ENCODE measurements at places on chromosomes 4 and X.

DNA sequence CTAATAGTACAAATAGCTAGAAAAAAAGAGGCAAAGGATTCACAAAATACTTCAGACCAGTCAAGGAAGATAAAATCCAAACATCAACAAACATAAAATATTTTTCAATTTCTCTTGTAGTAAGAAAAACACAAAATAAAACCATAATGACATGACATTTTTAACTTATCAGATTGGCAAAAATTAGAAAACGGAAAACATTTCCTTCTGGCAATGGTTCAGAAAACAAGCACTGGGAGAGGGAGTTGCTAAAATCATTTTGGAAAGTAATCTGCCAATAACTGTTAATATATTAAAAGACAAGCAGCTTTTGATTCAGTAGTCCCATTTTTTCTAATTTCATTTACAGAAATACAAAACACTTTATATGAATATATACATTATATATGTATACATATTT is 26.1 kb downstream of the TKTL2 start:
- no peaks in the 10 kb centered on the region for H3K36me3 ChIP-seq
- peaks cover 5% of the 10 kb centered on the region for H3K4me1 ChIP-seq
- no peak overlapping the region for H3K27ac ChIP-seq
- no peak overlapping the region for H3K4me3 ChIP-seq
- no peak for DNase-seq

DNA sequence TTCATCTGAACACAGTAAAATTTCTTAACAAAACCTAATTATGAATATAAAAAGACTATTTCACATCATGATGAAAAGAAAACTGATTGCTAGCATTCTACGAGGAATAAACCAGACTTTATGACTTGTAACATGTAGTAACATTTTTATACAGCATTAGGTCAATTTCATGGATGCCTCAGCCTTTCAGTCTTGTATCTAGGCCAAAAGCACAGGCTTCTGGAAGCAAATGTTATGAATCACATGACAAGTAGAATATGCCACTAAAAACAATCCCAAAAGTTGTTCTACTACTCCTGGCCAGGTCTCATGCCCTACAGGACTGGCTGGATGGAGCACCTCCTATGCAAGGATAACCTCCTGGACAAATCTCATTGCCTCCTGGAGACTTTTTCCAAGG is 101.2 kb downstream of the ARHGAP6 start:
- H3K27me3 ChIP-seq: no peaks in the 10 kb centered on the region
- no peaks in the 10 kb centered on the region for H3K36me3 ChIP-seq
- no peaks in the 10 kb centered on the region for H3K4me1 ChIP-seq
- no peak overlapping the region for H3K27ac ChIP-seq
- no peak overlapping the region for H3K4me3 ChIP-seq

GRCh38 chrX:15882704-15883539 is 28.3 kb upstream of the AP1S2 start:
- no peaks in the 10 kb centered on the region for H3K27me3 ChIP-seq
- no peaks in the 10 kb centered on the region for H3K4me1 ChIP-seq
- H3K36me3 ChIP-seq: no peaks in the 10 kb centered on the region
- no peak for DNase-seq
- no peak overlapping the region for H3K27ac ChIP-seq

- no peaks in the 10 kb centered on the region for H3K4me1 ChIP-seq
- H3K27ac ChIP-seq: no peak overlapping the region
- DNase-seq: no peak
- H3K4me3 ChIP-seq: no peak overlapping the region
- H3K36me3 ChIP-seq: no peaks in the 10 kb centered on the region
- H3K27me3 ChIP-seq: no peaks in the 10 kb centered on the region
These were observed 592.4 kb downstream of the ACTRT1 start for GRCh38 chrX:127459790-127460189.

GRCh38 chrX:39381422-39381821 is 580.2 kb downstream of the MID1IP1 start:
- no peaks in the 10 kb centered on the region for H3K36me3 ChIP-seq
- peaks cover 12% of the 10 kb centered on the region for H3K27me3 ChIP-seq
- H3K4me1 ChIP-seq: no peaks in the 10 kb centered on the region
- DNase-seq: no peak

DNA sequence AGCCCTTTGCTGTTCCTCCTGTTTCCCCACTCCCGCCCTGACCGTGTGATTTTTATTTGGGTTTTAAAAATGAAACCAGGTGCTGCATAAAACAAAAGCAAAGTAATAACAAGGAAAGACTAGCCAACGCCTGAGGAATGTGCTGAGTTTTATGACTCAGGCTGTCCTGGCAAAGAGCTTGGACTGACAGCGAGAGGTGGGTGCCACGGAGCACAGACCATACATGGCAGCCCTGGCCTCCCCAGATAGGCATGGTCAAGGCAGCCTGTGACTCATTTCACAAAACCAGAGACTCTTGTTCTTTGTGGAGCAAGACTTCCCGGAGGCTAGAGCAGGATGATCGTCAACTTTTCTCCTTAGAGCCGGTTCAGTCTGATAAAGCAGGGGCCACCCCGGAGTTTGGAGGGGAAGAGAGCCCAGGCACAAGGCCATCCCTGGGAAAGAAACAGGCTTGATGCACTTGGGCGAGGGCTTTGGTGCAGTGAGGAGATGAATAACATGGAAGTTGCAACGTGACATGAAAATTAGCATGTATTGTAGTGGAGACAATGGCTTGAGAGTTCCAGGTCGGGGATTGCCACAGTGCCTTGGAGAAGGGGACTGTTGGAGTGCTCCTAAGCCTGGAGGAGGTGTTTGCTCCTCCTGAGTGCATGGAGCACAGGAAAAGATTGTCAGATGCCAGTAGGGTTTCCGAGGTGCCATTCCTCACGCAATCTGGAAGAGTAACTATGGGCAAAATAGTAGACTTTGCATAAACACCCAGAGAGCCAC is 54.8 kb downstream of the C4orf51 start:
- DNase-seq: no peak
- H3K36me3 ChIP-seq: no peaks in the 10 kb centered on the region
- H3K27ac ChIP-seq: 0 out of 2 replicates have a peak overlapping the region, but pooled peaks have one; percentile 4

DNA sequence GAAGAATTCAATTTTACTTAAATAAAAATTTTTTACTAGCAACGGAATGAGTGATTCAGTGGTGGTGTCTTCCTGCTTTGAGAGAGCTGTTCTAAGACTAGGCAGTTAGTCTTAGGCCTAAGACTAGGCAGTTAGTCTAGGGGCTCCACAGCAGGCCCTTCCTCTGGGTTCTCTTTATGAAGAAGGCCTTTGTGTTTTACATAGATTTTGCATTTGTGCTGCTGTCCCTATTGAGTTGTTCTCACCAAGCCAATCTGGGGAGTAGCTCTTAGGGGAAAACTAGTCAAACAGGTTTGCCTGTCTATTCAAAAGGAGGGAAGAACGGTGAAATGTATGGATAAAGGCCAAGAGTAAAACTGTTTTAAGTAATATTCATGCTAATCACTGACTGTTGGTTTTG is 7.6 kb downstream of the UGT8 start:
- peaks cover 6% of the 10 kb centered on the region for H3K4me1 ChIP-seq
- no peak overlapping the region for H3K4me3 ChIP-seq
- no peaks in the 10 kb centered on the region for H3K27me3 ChIP-seq
- peak; percentile 32 for DNase-seq
- no peaks in the 10 kb centered on the region for H3K36me3 ChIP-seq
- H3K27ac ChIP-seq: no peak overlapping the region

- H3K36me3 ChIP-seq: no peaks in the 10 kb centered on the region
- H3K4me3 ChIP-seq: no peak overlapping the region
- no peak overlapping the region for H3K27ac ChIP-seq
These were observed 641.8 kb downstream of the FSTL5 start for GRCh38 chr4:161522031-161522430.

DNA sequence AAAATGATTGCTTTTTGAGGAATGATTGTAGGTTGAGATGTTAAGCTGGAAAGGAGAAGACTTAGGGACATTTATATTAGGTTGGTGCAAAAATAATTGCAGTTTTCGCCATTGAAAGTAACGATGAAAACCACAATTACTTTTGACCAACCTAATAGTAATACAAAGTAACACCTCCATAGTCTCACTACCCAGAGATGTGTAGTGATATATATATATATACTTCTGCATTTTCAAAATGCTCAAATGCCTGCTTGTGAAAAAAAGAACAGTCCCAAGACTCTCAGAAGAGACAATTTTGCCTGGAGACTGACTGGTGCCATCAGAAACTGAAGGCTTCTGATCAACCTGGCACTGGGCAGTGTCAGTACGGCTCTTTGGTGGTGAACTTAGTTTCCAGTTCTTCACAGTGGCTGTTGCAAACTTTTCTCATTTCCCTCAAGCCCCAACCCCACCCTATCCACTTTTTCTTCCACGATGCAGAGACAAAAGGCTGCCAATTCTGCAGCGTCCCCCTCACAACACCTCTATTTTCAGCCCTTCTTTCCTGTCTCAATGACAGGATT is 35.1 kb upstream of the TAPT1 start:
- no peaks in the 10 kb centered on the region for H3K36me3 ChIP-seq
- H3K4me3 ChIP-seq: no peak overlapping the region
- no peak for DNase-seq
- no peaks in the 10 kb centered on the region for H3K4me1 ChIP-seq
- H3K27me3 ChIP-seq: no peaks in the 10 kb centered on the region

DNA sequence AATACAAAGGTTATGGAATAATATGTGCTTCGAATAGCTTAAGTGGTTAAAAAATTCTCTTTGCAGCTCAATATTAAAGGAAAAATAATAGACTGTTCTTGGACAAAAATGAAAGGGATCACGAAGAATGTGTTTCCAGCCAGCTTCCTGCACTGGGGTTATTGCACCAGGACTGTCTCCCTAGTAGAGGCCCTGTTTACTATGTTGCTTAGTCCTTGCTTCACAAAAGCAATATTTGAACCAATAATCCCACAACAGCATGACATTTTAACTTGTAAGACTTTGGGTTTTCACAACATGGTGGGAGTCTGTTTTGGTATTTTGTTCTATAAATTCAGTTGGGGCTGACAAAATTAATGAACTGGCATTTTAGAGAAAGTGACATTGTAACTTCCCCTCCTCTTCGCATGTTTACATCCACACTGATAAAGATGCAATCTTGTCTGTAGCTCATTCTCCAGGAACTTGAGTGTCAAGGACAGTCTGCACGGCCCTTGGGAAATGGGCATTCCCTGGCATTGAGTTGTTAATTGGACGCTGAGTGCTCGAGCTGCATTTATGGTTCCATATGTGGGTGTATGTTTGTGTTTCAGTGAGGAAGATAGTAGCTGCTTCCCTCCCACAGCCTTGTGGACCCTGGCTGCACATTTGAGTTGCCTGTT is 39.0 kb downstream of the SHROOM2 start:
- H3K27me3 ChIP-seq: no peaks in the 10 kb centered on the region
- peaks cover 10% of the 10 kb centered on the region for H3K4me1 ChIP-seq
- no peaks in the 10 kb centered on the region for H3K36me3 ChIP-seq
- no peak overlapping the region for H3K4me3 ChIP-seq
- no peak for DNase-seq

GRCh38 chr4:118798658-118799057 is 37.3 kb downstream of the SEC24D start:
- no peak overlapping the region for H3K4me3 ChIP-seq
- no peak overlapping the region for H3K27ac ChIP-seq
- H3K36me3 ChIP-seq: peaks cover 7% of the 10 kb centered on the region
- no peaks in the 10 kb centered on the region for H3K4me1 ChIP-seq
- no peaks in the 10 kb centered on the region for H3K27me3 ChIP-seq

DNA sequence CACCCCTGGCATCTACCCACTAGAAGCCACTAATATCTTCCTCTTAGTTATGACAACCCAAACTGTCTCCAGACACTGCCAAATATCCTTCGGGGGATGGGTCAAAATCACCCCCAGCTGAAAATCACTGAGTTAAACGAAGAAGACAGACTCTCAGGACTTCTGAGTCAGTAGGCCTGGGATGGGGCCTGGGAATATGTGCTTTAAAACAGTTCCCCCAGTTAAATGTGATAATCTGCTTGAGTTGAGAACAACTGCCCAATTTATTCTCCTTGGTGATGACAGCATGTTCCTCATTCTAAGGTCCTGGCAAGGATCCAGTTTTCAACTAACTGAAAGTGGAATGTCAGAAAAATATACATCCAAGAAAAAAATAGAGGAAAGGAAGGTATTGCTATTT is 52.4 kb downstream of the CBLL2 start:
- no peaks in the 10 kb centered on the region for H3K4me1 ChIP-seq
- H3K27ac ChIP-seq: no peak overlapping the region
- H3K36me3 ChIP-seq: no peaks in the 10 kb centered on the region
- H3K27me3 ChIP-seq: no peaks in the 10 kb centered on the region
- no peak for DNase-seq

GRCh38 chr4:149549911-149550310 is 265.7 kb downstream of the IQCM start:
- no peak for DNase-seq
- H3K36me3 ChIP-seq: no peaks in the 10 kb centered on the region
- no peak overlapping the region for H3K4me3 ChIP-seq

DNA sequence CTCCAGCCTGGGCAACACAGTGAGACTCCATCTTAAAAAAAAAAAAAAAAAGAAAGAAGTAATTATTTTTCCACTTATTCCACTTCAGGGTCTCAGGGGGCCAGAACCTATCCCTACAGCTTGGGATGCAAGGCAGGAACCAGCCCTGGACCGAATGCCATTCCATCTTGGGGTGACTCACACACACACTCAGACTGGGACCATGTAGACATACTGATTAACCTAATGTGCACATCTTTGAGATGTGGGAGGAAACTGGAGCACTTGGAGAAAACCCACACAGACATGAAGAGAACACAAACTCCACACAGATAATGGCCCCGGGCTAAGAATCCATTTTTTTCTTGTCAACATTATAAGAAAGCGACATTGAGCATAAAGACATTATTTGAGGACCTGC is 132.5 kb downstream of the PTTG2 start:
- H3K27ac ChIP-seq: no peak overlapping the region
- 0 out of 2 replicates have a peak, but pooled peaks cover 5% of the 10 kb centered on the region for H3K36me3 ChIP-seq
- H3K4me3 ChIP-seq: no peak overlapping the region
- H3K27me3 ChIP-seq: no peaks in the 10 kb centered on the region

- no peaks in the 10 kb centered on the region for H3K4me1 ChIP-seq
- H3K36me3 ChIP-seq: no peaks in the 10 kb centered on the region
- H3K27ac ChIP-seq: no peak overlapping the region
These were observed 969.1 kb upstream of the PCDH10 start for GRCh38 chr4:132180020-132180427.

- no peak overlapping the region for H3K4me3 ChIP-seq
- no peaks in the 10 kb centered on the region for H3K36me3 ChIP-seq
- H3K4me1 ChIP-seq: no peaks in the 10 kb centered on the region
- no peaks in the 10 kb centered on the region for H3K27me3 ChIP-seq
- no peak overlapping the region for H3K27ac ChIP-seq
These were observed 1319.7 kb upstream of the TENM3 start for GRCh38 chr4:180923486-180923885.

GRCh38 chrX:110578270-110578669 is 217.3 kb downstream of the CHRDL1 start:
- no peak overlapping the region for H3K27ac ChIP-seq
- no peaks in the 10 kb centered on the region for H3K36me3 ChIP-seq
- H3K27me3 ChIP-seq: no peaks in the 10 kb centered on the region
- H3K4me3 ChIP-seq: no peak overlapping the region
- H3K4me1 ChIP-seq: no peaks in the 10 kb centered on the region
